Activated CD4-positive, alpha-beta T cell treated with anti-CD3 and anti-CD28 coated beads for 24 hours (primary cell): ENCODE measurements at places on chromosomes 11 and 22.

DNA sequence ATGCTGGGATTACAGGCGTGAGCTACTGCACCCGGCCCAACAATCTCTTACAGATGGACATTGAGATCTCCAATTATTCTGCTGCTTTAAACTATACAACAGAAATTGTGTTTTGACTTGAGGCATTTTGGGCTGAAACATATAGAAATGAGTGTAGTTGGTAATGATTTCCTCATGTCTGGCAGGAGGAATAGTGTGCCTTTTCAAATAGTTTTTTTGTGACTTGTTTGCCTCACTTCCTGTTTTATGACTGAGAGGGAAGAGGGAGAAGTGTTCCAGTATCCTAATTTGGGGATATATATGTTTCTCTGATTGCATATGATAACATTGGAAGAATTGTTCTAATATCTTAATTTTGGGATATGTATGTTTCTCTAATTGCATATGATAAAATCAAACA lies 40.2 kb downstream of the EP300 start:
- no peak for DNase-seq

DNA sequence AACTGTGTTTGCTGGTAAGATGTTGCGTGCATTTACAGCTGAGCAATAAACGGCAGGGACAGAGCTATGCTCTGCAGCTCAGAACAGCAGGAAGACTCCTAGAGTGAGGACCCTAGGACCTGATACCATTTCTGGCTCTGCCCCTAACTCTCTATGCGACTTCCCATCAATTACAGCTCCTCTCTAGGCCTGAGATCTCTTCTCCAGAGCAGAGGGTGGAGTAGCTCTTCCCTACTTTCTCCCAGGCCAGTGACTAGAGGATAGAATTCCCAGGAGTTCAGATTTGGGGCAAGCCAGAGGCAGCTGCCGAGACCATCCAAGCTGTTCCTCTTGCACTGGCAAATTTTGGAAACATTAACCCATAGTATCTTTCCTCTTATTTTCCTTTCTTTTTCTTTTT lies 12.8 kb upstream of the SCGB1A1 start:
- DNase-seq = no peak

DNA sequence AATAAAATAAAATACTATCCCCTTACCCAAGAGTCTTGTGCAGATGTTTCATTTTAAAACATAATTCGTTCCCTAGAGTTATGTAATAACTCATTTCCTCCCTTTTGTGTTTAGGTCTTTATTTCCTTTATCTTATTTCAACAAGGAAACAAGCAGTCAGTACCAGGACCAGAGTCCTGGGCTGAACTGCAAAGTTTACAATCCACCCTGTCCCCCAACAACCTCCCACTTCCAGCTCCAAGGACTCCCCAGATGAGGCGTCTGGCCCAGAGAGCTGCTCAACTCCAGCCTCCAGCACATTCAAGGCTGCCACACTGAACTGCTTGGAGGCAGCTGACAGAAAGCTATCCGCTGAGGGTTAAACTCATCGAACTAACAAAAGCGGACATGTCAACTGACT lies 4.5 kb downstream of the POLDIP3 start:
- DNase-seq = no peak

- no peak for DNase-seq
Observed at GRCh38 chr11:132116516-132116915, 746.1 kb downstream of the NTM start.

- no peak for DNase-seq
Observed at GRCh38 chr11:61118004-61118403, 15.7 kb downstream of the CD5 start.

GRCh38 chr11:61327669-61328071 lies 5.2 kb downstream of the DDB1 start:
- DNase-seq = no peak

DNA sequence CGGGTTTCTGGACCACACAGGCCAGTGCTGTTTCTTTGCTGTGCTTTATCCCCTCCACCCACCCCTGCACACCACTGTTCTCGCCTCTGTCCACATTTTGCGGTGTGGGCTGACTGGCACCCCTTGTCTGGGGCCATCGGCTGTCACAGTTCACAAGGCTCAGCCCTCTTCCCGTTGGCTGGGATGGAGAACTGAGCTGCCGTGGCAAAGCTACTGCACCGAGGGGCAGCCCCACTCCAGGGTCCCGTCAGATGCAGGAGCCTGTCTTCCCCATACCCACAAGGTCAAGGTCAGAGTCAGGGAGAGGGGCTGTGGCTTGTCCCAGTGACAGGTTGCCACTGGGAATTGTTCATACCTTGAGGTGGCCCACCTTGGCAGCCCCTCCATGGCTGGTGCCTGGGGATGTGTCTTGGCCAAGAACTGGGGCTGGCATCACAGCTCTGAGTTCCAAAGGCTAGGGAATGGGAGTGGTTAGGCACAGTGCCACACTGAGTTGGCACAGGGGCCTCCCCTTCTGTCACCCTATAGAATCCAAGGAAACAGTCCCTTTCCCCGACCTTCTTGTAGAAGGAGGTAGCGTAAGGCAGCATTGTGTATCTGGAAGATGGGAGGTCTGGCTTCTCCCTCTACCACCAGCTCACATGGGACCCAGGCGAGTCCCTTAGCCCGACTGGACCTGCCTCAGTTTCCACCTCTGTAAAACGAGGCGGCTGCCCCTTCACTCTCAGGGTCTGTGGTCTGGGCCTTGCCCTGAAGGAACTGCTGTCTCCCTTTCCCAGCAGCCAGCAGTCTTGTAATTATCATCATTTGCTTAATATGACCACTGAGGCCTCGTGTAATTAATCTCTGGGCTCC lies 3.4 kb downstream of the GRK2 start:
- DNase-seq = no peak

DNA sequence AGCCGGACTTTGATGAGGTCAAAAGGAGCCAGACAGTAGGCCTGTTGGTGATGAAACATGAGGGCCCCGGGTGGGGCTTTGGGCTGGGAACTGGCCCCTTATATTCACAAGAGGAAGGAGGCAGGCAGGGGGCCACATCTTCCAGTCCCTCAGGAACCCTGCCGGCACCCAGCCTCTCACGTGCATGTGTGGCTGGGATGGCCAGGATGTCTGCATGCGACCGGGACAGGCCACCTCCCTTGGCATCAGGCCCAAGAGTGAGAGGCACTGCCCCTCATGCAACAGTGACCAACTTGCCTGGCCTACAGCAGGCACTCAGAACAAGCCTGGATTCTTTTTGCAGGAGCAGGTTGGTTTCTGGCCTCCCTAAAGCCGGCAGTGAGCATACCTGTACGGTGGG lies 5.4 kb downstream of the SLC25A45 start:
- DNase-seq = no peak

- DNase-seq = no peak
Observed at GRCh38 chr11:68255526-68255925, 16.2 kb downstream of the C11orf24 start.

DNA sequence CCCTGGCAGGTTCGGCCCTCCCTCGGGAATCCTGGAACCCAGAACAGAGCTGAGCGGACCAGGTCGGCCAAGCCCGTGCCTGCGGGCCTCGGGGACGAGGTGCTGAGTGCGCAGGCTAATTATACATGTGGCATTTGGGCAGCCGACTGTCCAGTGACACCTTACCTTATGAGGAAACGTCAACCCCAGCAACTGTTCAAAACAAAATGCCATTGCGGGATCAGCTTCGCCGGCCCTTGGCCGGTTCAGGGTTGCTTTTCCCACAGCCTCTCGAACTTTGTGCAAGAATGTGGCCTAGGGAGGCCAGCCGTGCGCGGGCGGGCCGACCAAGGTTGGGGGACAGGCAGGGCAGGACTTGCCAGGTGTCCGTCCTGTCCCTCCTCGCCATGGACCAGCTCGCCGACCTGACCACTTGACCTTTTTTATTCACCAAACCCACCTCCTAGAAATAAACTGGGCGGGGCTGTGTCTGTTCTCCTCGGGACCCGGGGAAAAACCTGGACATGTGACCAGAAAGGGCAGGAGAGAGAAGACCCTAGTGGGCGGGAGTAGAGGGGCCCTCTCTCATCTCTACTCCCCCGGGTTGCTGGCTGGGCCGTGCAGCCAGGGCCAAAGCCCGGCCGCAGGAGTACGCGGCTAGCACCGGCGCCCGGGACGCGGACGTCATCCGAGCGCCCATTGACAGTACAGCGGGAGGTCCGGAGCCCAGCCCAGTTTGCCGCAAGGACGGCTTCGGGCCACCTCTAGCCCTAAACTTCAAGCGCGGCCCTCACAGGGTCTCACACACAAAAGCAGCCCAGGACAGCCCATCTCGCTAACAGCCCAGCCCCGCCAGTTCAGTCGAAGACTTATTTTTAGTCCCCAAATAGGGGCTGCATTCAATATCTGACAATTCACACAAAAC lies 134.3 kb upstream of the C11orf58 start:
- no peak for DNase-seq

GRCh38 chr22:25970999-25971811 lies 198.1 kb upstream of the SEZ6L start:
- no peak for DNase-seq

DNA sequence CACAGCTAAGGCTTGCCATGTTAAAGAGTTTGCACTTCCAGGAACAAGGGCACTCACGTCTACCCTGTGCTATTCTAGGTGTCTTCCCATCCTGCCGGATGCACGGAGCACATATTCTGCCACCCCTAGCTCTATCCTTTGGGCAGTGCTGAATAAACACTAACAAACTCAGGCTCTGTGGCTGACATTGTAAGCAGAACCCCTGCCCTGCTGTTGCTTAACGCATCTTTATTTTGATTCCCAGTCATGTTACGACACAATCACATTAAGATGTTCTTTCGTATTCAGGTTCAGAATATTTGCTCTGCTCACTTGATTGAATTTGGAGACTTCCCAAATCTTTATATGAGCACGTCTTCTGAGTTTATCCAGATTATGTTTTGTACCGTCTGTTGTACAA lies 3.7 kb upstream of the HDHD5 start:
- DNase-seq = no peak

GRCh38 chr22:49340406-49340805 lies 487.3 kb downstream of the BRD1 start:
- no peak for DNase-seq

GRCh38 chr11:26245046-26245445 lies 86.9 kb upstream of the ANO3 start:
- no peak for DNase-seq

- no peak for DNase-seq
Observed at GRCh38 chr22:19525116-19525660, 978 bp upstream of the CLDN5 start.

- DNase-seq = peak; percentile 43
Observed at GRCh38 chr11:73980001-73980961, 2.4 kb downstream of the UCP2 start.

DNA sequence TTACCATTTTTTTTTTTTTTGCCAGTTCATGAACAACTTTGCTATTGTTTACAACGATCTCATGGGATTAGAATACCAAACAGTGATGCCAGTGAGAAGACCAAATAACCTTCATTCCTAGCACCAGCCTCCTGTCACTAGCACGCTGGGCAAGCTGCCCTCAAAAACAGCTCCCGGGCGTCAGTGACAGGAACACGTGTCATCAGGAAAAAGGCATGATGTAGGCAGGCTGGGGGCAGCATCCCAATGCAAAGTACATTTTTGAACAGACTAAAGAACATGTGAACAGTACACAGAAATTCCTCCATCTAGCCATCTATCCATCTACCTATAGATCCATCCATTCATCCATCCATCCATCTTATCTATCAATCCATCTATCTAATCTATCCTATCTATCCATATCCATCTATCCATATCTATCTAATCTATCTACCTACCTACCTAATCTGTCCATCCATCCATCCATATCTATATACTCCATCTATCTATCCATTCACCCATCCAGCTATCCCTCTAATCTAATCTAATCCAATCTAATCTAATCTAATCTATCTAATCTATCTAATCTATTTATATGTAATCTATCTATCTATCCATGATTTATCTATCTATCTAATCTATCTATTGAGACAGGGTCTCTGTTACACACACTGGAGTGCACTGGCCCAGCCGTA lies 378.5 kb downstream of the SHANK2 start:
- no peak for DNase-seq

DNA sequence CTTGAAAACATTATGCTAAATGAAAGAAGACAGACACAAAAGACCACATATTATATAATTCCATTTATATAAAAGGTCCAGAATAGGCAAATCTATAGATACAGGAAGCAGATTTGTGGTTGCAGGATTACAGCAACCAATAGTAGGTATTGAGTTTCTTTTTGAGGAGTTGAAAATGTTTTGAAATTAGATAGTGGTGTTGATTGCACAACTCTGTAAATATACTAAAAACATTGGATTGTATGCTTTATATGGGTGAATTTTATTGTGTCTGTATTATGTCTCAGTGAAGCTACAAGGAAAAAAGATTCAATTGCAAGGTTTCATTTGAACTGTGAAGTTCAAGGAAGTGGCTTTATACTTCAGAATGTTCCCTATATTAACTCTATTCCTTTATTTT lies 3.0 kb upstream of the RRAS2 start:
- DNase-seq = no peak

DNA sequence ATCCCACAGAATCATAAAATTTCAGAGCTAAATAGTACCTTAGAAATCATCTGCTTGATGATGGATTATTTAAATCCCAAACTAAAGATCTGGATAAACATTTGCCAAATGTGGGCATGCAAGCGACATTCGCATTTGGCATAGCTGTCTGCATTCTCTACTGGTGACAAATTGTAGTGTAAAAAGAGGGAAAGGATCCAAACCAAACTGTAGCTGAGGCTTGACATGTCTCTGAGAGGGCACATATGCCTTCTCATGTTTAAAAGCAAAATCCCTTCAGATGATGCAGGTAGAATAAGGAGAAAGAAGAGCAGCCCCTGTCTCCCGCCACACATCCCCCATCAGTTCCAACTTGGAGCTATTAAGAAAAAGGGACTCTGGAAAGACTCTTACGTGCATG lies 257.5 kb upstream of the MTNR1B start:
- no peak for DNase-seq

GRCh38 chr22:43424666-43425630 lies 13.1 kb downstream of the MPPED1 start:
- no peak for DNase-seq

DNA sequence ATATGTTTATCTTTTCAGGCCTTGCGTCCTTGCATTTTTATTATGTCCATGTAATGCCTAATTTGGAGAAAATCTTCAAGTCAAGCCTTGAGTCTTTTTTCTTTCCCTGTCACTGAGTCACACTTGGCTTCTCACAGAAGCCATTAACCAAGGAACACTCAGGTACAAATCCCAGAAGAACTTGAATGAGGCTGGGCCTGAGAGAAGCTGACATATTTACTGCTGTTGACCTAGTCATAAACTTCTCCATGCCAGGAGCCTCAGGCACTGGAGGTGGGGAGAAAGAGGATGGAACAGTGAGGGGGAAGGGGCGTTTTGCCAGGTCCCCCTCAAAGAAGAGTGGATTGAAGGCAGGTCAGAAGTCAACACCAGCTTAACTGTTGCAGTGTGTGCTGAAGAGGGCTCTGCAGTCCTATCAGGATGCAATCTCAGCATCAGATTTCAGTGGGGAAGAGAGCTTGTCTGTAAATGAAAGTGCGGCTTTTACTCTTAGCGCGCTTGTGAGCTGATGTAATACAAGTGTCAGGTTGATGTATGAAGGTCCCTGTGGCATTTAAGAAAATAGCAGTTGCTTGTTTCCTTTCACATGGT lies 526.0 kb downstream of the ETS1 start:
- DNase-seq = no peak

GRCh38 chr11:107731941-107732688 lies 20.3 kb upstream of the SLN start:
- no peak for DNase-seq
